ENCODE measurements at places on chromosomes 6 and 20.

DNA sequence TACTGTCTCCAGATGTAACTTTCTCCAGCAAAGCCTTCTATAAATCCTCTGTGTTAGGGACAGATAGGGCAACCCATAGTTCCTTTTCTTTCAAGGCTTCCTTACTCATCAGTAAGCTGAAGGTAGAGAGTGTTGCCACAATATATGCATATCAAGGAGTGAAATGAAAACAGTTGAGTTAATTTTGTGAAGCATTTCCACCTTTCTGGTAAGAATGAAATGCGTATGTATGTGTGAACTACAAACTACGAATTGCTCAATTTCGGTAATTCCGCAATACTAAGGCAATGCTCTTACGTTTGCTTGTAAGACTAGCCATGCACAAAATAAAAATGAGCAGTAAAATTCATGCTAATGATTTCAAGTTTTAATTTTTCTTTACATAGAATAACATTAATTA, 61.2 kb upstream of the HBS1L start:
- DNase-seq = no peak

- DNase-seq = peak; percentile 31
Measured at GRCh38 chr6:88870717-88871330, 92.6 kb downstream of the RNGTT start.

DNA sequence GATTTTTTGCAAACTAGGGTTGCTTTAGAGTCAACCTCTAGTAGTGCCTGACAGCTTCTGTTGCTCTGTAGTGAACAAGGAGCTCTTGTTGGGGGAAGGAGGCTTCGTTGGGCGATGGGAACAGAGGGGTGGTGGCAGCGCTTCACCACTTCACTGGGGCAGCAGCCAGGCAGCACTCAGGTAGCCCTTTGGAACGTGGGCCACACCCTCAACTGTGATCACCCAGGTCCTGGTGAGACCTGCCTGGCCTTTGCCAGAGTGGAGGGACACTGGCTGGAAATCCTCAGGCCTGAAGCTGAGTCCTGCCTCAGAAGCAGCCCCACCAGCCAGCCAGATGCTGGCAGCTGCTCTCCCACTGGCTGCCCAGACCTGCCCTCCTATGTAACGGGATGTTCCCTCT, 10.4 kb upstream of the EDN3 start:
- no peak for DNase-seq

- DNase-seq = no peak
Measured at GRCh38 chr20:36493801-36494114, 47.6 kb upstream of the MYL9 start.

DNA sequence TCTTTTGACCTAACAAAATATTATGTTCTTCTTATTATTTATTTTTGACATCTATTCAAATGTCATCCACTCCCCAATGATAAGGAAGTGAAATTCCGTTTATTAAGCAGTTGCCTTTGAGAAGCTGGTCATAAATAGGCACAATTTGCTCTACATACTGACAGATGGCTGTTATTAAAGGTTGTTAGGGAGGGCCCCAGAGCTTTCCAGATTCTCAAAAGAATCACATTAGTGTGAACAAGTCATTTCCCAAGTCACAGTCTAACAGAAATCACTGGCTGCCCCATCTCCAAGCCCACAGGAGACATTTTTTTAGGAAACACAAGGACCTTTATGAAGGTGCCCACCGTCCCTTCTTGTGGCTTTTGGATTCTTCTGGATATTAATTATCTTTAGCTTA, 172.4 kb downstream of the MEI4 start:
- DNase-seq = no peak

- DNase-seq = no peak
Measured at GRCh38 chr6:145051661-145052060, 683.7 kb downstream of the EPM2A start.

DNA sequence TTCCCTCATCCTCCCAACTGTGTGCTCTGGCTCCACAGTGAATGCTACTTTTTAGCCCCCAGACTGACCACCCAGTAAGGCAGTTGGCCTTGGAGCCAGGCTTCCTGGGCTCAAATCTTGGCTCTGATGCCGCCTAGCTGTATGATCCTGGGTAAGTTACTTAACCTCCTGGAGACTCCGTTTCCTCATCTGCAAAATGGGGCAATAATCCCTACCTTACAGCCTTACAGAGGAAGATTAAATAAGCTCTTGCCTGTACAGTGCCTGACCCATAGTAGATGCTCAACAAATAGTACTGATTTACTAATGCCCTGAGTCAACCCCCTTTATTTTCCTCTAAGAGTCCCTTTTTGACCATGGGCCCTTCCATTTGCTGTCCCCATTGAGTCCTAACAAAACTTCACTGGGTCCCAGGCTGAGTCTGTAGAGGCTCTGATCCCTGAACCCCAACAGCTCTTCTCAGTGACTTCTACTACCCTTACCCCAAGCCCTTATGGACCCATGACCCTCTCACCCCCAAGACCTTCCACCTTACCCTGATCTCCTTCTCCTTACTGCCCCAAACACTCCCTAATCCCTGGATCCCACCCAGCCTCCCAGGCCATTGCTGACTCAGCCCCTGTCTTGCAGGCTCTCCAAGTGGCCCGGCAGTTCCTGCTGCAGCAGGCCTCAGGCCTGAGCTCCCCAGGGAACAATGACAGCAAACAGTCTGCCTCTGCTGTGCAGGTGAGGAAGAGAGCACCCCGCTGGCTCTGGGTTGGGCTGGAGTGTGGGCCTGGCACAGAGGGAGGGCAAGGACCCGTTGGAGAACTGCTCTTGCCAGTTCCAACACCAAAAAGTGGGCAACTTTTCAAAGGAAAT, 31.4 kb downstream of the FOXP4 start:
- no peak for DNase-seq

GRCh38 chr6:40268166-40268565, 319.0 kb downstream of the LRFN2 start:
- no peak for DNase-seq

- no peak for DNase-seq
Measured at GRCh38 chr6:140001821-140002341, 627.4 kb upstream of the CITED2 start.

DNA sequence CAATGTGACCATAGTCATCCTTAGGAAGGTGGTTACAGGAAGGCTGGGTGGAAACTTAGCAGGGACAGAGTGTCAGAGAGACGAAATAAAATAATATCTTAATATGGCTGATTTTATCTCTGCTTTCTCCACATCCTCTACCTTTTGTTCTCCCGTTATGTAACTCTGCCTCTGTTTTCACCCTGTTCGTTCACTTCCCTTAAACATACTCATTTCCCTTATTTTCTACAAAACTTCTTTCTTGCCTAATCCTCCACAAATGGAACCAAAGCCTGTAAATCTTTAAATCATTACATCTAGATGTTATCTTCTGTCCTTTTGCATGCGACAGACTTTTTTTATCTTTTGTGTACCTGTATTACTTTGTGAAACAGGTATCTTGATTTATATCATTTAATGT, 23.3 kb upstream of the CRIP3 start:
- no peak for DNase-seq

- no peak for DNase-seq
Measured at GRCh38 chr20:33526769-33527168, 36.9 kb downstream of the CBFA2T2 start.

DNA sequence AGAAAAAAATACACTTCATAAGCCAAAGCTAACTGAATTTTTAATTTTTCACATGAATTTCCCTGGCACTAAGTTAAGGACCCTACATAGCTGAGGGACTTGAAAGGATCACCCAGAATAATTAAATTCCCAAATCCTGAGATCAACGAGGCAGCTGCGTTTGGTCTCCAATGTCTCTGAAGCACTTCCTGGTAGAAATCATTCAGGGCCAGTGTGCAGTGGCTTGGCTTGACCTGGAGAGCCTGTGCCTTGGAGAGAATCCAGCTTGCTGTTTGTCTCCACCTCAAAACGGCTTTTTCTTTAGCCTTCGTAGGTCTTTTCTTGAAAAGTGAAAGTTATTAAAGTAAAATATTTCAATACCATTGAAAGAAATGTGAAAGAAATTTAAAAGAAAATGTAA, 92.4 kb downstream of the SMOC2 start:
- no peak for DNase-seq

DNA sequence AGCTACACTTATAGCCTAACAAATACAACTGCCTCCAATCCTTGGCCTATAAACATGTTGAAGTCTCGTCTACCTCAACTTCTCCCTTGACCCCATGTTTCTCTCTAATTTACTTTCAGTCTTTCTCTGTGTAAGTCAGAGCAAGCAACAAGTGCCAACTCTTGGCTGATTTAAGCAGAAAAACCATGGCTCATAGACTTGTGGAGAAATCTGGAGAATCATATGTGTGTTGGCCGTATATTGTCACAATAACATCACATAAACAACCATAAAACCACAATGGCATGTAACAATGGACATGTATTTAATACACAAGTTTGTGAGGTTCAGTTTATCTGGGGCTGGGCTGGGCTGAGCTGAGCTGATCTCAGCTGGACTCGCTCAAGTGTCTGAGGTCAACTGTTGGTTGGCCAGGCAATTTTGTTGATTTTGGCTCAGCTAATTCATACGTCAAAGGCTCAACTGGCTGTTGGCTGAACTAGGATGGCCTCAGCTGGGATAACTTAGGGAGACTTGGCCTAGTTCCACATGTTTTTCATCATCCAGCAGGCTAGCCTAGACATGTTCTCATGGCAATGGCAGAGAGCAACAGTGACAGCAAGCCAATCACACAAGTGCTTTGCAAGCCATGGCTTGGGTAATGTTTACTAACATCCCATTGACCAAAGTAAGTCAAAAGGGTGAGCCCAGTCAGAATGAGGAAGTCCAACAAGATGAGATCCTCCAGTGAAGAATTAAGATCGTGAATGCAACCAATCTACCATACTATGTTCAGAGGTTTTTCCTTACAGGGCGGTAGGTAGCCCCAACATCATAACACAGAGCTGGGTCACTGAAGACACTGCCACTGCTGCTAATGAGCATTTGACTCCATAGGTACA, 12.9 kb upstream of the TBC1D22B start:
- DNase-seq = no peak

GRCh38 chr6:34393191-34393965, 909 bp upstream of the NUDT3 start:
- no peak for DNase-seq

DNA sequence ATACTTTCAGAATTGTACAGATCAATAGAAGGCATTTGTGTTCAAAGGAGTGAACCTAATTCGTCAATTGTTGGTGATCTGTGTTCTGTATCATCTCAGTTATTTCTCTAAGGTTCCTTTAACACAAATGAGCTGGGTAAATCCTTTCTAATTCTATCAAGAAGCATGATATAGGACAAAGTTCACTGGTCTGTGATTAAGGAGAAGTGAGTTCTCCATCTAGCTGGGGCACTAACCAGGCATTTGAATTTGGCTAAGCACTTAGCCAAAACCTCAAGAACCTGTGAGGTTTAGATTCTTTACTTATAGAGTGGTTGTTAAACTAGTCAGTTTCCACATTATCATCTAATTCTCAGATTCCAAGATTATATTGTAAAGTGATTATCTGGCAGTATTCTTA, 50.3 kb downstream of the DOP1A start:
- DNase-seq = no peak

DNA sequence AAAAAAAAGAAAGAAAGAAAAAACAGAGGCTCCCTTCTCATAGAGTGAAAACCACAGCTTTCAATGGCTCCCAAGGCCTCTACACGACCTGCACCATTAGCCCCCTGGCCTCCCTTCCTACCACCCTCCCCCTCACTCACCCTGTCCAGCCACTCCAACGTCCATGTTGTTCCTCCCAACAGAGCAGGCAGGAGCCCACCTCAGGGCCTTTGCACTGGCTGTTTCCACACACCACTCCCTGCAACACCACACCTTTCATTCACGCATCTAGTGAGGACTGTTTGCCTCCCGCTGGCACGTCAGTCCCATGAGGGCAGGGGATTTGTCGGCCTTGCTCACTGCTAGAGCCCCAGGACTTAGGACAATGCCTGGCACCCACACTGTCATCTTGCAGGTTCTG, 39.5 kb downstream of the GRM4 start:
- no peak for DNase-seq

GRCh38 chr6:137494988-137495702, 951 bp upstream of the OLIG3 start:
- DNase-seq = no peak

- DNase-seq = no peak
Measured at GRCh38 chr20:46683939-46684750, 5.1 kb downstream of the TP53RK start.

GRCh38 chr6:75691012-75691411, 58.0 kb upstream of the MYO6 start:
- no peak for DNase-seq

- no peak for DNase-seq
Measured at GRCh38 chr6:17740559-17741220, 34.0 kb upstream of the NUP153 start.

GRCh38 chr6:155187106-155187505, 76.7 kb upstream of the CLDN20 start:
- no peak for DNase-seq

GRCh38 chr6:106827081-106827480, 147.4 kb downstream of the CD24 start:
- DNase-seq = no peak

DNA sequence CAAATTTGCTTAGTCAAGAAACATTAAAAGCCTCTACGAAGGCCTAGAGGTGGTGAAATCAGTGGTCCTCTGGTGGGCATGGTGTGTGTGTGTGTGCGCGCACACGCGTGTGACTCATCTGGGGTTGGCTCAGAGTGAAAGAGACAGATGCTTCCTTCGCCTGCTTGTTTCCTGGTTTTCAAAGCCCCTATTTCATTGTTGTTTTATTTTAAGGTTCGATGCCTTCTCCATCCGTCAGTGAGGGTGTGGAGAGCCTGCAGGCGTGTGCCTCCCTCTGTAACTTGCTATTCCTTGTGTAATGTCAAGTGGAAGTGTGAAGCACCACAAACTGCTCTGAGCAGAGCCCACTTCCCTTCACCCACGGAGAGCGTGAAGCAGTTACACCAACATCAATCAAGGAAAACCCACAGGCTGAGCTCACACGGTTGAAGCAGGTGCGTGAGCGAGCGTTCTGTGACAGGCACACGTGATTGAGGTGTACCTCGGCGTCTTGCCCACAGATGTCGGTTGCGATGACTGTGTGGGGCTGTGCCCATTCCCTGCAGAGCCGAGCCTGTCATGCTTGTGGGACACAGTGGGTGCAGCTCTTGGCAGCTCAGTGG, 233.9 kb downstream of the PRL start:
- peak; percentile 1 for DNase-seq

GRCh38 chr20:19451231-19451922, 238.9 kb downstream of the SLC24A3 start:
- no peak for DNase-seq

- DNase-seq = peak; percentile 76
Measured at GRCh38 chr6:144063744-144064401, 31.5 kb downstream of the SF3B5 start.

- no peak for DNase-seq
Measured at GRCh38 chr6:116533233-116533957, 12.1 kb downstream of the TRAPPC3L start.
